ENCODE measurements at places on chromosomes 1 and 21. TPM values are rescaled to one million over a fixed set of nuclear protein-coding genes. Genes with fewer than 3 reads are reported as not detected.

GRCh38 chr1:179082999-179083335 is 1.1 kb downstream of the TOR3A start:
- peak overlapping the region; percentile 99 for H3K4me3 ChIP-seq
- peak; percentile 35 for DNase-seq
- H3K4me1 ChIP-seq = peaks cover 19% of the 10 kb centered on the region
- peak overlapping the region; percentile 92 for H3K27ac ChIP-seq

Gene OR6N1
- not detected for total RNA-seq

Gene RBP7
- total RNA-seq = not detected

Gene NSUN4
- 42.9 TPM for total RNA-seq

DNA sequence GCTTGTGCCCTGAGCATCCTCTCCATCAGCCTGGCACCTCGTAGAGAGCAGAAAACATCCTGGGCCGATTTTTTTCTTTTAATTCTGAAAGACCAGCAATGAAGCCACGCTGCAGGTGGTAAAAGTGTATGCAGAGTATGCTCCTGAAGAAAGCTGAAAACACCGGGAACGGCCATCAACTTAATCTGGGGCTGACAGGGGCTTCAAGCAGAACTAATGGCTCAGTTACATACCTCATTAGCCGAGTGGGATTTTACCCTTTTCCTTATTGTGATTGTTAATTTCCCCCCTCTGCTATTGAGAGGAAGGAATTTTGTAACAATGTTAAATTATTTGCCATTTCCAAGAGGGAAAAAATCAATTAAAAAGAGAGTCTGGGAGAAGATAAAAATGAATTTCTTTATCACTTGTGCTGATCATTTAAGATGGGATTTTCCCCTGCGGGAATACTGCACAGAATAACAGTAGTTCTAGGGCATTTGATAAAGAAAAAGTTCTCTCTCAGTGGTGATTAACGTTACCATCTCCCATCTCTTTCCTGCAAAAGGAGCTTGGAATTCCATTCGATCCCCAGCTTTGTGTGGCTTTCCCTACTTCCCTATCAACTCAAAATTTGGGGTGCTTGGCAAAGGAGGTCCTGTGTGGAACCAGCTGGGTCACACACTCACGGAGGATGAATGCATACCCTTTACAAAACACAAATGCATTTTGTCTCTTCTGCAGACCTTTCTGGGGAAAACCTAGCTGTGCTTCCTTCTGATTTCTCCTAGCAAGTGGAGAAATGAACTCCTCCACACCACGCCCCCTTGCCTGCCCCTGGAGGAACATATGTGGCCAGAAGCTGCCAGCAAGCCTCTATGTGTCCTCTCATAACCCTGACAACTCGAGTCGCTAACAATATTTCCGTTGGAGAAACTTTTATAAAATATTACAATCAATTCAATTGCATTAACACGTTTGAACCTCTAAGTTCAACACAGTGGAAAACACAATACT is 70.9 kb downstream of the RRAGC start:
- no peak for DNase-seq
- H3K27ac ChIP-seq = no peak overlapping the region
- H3K27me3 ChIP-seq = peaks cover 78% of the 10 kb centered on the region
- H3K4me3 ChIP-seq = no peak overlapping the region
- no peaks in the 10 kb centered on the region for H3K4me1 ChIP-seq

Gene OR2AK2
- total RNA-seq = not detected

DNA sequence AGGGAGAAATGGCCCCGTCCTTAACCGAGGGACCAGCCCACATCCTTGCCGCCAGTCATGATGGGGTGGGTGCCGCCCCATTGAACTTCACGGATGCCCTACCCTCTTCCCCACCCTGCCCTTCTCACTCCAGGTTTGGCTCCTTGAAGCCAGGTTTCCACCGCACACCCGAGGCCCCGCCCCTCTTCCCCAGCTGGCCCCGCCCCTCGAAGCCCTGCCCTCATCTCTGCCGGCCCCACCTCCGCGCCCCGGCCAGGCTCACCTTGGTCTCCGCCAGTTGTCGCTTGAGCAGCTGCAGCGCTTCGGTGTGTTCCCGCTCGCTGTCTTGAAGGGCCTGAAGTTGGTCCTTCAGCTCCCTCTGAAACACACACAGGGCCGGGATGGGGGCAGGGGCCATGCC is 16.6 kb downstream of the TRIM62 start:
- H3K36me3 ChIP-seq = no peaks in the 10 kb centered on the region
- H3K4me1 ChIP-seq = no peaks in the 10 kb centered on the region
- H3K27me3 ChIP-seq = no peaks in the 10 kb centered on the region

Gene LENEP
- 2.3 TPM for total RNA-seq

DNA sequence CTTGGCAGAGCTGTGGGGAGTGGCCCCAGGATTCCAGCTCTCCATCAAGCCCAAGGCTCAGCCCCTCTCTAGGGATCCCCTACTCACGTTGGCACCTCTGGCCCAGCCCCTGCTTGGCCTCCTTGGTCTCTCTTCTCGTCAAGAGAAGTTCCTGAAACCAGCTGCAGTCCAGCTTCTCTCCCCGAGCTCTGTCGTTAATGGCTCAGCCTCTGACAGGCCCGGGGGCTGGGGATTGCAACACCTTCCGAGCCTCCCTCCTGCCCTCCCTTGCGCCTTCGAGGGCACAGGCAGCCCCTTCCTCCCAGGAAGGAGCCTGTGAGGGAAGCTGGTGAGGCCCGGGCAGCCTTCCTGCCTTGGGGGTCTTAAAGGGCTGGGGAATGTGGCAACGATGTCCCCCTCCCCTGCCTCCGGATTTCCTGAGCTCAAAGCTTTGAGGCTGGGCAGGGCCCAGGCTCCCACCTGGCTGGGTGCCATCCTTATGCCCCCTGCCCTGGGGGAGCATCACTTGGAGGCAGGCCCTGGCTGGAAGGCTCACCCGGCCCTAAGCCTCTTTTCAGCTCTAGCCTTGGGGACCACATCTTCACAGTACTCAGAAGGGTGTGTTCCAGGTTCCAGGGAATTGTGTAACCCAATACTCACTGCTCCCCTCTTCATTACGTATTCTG is at the start of gene CSF3R:
CSF3R (minus strand) TSS at position 190 of the 665 bp plus-strand sequence. CDS start 3,417 bp downstream, outside the sequence.
- peaks cover 5% of the 10 kb centered on the region for H3K27me3 ChIP-seq
- peaks cover 10% of the 10 kb centered on the region for H3K4me1 ChIP-seq
- DNase-seq = no peak
- H3K36me3 ChIP-seq = no peaks in the 10 kb centered on the region
- no peak within 1 kb of the TSS for H3K27ac ChIP-seq

- no peaks in the 10 kb centered on the region for H3K27me3 ChIP-seq
- H3K4me1 ChIP-seq = peaks cover 22% of the 10 kb centered on the region
- H3K4me3 ChIP-seq = no peak overlapping the region
- DNase-seq = no peak
- no peaks in the 10 kb centered on the region for H3K36me3 ChIP-seq
- no peak overlapping the region for H3K27ac ChIP-seq
These were observed 153.4 kb downstream of the SDCCAG8 start for GRCh38 chr1:243409284-243409683.

DNA sequence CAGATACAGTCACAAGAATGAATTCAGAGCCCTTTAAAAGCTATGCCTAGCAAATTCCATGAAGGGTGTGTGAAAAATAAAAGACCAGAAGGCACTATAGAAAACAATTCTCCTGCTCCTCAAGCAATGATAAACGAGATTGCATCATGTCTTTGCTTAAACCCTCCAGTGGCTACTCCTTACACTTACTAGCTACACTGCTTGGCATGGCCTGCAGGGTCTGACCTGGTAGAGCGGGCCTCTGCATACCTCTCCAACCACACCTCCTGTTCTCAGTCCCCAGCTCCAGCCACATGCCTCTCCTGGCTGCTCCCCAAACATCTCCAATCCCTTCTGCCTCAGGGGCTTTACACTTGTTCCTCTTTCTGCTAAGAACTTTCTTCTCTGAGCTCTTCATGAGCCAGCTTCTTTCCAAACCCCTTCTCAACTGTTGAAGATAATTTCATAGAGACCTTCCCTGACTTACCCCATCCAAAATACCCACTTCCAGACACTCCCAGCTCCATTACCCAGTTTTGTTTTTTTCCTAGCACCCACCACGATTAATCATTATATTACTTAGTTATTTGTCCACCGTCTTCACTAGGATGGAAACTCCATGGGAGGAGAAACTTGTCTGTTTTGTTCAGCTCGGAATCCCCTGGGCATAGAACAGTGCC is 11.2 kb upstream of the CREG1 start:
- peaks cover 5% of the 10 kb centered on the region for H3K4me1 ChIP-seq
- no peak for DNase-seq
- H3K27ac ChIP-seq = no peak overlapping the region
- no peaks in the 10 kb centered on the region for H3K27me3 ChIP-seq
- no peak overlapping the region for H3K4me3 ChIP-seq

- no peak overlapping the region for H3K4me3 ChIP-seq
- no peak overlapping the region for H3K27ac ChIP-seq
- no peaks in the 10 kb centered on the region for H3K36me3 ChIP-seq
- DNase-seq = no peak
- no peaks in the 10 kb centered on the region for H3K4me1 ChIP-seq
- H3K27me3 ChIP-seq = no peaks in the 10 kb centered on the region
These were observed 279.6 kb downstream of the TM2D1 start for GRCh38 chr1:61445269-61445825.

Gene NBPF6
- not detected for total RNA-seq

- H3K27me3 ChIP-seq = no peaks in the 10 kb centered on the region
- no peak for DNase-seq
- H3K36me3 ChIP-seq = peaks cover 1% of the 10 kb centered on the region
- H3K27ac ChIP-seq = peak overlapping the region; percentile 27
These were observed 106.1 kb downstream of the SIM2 start for GRCh38 chr21:36804874-36805611.

DNA sequence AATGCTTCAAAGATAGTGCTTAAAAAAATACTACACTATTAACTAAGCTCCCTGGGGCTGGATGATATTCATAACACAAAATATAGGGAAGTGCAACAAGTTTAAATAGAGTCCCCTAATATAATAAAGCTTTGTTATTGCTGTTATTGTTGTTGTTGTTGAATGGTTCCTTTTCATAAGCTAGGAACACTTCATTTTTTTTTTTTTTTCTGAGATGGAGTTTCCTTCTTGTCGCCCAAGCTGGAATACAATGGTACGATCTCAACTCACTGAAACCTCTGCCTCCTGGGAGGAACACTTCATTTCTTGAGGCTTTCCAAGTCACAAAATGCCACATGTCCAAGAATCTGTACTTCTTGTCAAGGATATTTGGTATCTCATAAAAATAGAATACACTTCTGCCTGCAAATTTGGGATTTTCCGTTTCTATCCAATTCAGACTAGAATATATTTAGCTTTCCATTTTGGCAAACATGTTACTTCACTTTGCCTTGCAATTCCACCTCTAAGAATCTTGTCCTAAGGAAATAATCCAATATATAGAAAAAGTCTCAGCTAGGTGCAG is 21.1 kb downstream of the WDR47 start:
- DNase-seq = no peak
- H3K4me1 ChIP-seq = no peaks in the 10 kb centered on the region
- H3K27me3 ChIP-seq = no peaks in the 10 kb centered on the region
- no peak overlapping the region for H3K27ac ChIP-seq

DNA sequence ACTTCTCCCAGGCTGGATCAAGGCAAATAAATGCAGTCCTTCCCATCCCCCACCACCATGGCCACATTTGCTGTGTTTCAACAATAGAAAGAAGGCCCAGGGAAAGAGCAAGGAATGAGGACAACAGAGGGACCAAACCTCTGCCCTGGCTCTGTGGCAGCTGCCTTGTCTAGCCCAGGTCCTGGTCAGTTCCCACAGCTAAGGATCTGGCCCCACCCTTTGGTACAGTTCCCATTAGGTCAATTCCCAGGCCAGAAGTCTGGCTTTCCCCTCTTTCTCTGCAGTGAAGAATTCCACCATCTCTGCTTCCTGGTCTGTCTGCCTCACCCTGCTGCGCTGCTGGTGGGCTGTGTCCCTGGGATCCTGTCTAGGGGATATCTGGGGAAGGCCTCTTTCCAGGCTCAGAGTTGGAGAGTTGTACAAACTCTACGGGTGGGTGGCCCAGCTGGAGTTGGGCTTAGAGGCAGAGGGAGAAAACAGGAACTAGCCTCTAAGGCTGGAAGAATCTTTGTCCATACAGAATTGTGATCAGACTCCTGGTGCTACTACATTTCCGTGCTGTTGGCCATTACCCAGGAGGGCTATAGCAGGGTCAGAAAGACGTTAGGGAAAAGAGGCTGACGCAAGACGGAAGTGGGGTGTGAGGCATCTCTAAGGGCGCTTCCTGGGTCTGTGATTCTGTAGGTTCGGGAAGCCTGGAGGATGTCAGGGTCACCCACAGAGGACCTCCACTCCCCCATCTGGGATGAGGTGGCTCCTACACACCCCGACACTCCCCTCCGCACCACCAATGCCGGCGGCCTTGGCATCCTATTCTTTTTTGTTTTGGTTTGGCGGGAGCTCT is 953 bp upstream of the NDUFS2 start:
- DNase-seq = no peak
- peaks cover 10% of the 10 kb centered on the region for H3K36me3 ChIP-seq
- peak overlapping the region; percentile 96 for H3K4me3 ChIP-seq

GRCh38 chr1:36366091-36366661 is 19.5 kb downstream of the STK40 start:
- H3K4me3 ChIP-seq = peak overlapping the region; percentile 13
- peaks cover 4% of the 10 kb centered on the region for H3K36me3 ChIP-seq

- peak overlapping the region; percentile 31 for H3K27ac ChIP-seq
- H3K36me3 ChIP-seq = peaks cover 4% of the 10 kb centered on the region
- H3K4me3 ChIP-seq = no peak overlapping the region
- no peak for DNase-seq
- H3K4me1 ChIP-seq = peaks cover 35% of the 10 kb centered on the region
- H3K27me3 ChIP-seq = no peaks in the 10 kb centered on the region
These were observed 50.0 kb downstream of the CD46 start for GRCh38 chr1:207801819-207802218.

- peaks cover 15% of the 10 kb centered on the region for H3K36me3 ChIP-seq
- peak overlapping the region; percentile 97 for H3K4me3 ChIP-seq
- H3K27ac ChIP-seq = peak overlapping the region; percentile 59
- H3K4me1 ChIP-seq = peaks cover 27% of the 10 kb centered on the region
- no peak for DNase-seq
These were observed 1.4 kb downstream of the ZNF670 start for GRCh38 chr1:247077213-247077612.

Gene TSPAN1
- total RNA-seq = 0.30 TPM

DNA sequence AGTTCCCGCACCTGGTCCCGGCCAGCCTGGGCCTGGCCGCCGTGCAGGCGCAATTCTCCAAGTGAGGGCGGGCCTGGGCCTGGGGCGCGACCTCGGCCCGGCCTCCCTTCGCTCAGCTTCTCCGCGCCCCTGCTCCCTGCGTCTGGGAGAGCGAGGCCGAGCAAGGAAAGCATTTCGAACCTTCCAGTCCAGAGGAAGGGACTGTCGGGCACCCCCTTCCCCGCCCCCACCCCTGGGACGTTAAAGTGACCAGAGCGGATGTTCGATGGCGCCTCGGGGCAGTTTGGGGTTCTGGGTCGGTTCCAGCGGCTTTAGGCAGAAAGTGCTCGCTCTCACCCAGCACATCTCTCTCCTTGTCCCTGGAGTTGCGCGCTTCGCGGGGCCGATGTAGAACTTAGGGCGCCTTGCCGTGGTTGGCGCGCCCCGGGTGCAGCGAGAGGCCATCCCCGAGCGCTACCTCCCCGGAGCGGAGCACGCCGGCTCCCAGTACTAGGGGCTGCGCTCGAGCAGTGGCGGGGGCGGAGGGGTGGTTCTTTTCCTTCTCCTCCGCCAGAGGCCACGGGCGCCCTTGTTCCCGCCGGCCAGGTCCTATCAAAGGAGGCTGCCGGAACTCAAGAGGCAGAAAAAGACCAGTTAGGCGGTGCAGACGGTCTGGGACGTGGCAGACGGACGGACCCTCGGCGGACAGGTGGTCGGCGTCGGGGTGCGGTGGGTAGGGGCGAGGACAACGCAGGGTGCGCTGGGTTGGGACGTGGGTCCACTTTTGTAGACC is 1.2 kb downstream of the OLIG1 start:
- H3K4me3 ChIP-seq = peak overlapping the region; percentile 84
- H3K27ac ChIP-seq = no peak overlapping the region
- no peaks in the 10 kb centered on the region for H3K36me3 ChIP-seq
